Osteoblast (primary cell): ENCODE measurements at places on chromosomes 7 and 10.

GRCh38 chr10:22003177-22003963 lies at the start of gene DNAJC1:
Gene DNAJC1 (minus strand): TSS chr10:22003730. CDS start chr10:22003434, 296 bp downstream.
- H3K27ac ChIP-seq, result peak within 1 kb of the TSS; percentile 78
- peaks cover 11% of the 10 kb centered on the region for H3K4me1 ChIP-seq
- peak; percentile 95 for DNase-seq
- H3K4me3 ChIP-seq, result peak within 1 kb of the TSS; percentile 94
- H3K27me3 ChIP-seq, result no peaks in the 10 kb centered on the region

- H3K36me3 ChIP-seq, result peaks cover 4% of the 10 kb centered on the region
- peak within 1 kb of the TSS; percentile 82 for H3K4me3 ChIP-seq
- H3K27me3 ChIP-seq, result no peaks in the 10 kb centered on the region
- H3K4me1 ChIP-seq, result peaks cover 43% of the 10 kb centered on the region
- H3K27ac ChIP-seq, result peak within 1 kb of the TSS; percentile 79
Measured at GRCh38 chr7:33905389-33906032, at the start of gene BMPER. Gene BMPER (plus strand): TSS chr7:33905539. CDS start chr7:33905614, 75 bp downstream.

DNA sequence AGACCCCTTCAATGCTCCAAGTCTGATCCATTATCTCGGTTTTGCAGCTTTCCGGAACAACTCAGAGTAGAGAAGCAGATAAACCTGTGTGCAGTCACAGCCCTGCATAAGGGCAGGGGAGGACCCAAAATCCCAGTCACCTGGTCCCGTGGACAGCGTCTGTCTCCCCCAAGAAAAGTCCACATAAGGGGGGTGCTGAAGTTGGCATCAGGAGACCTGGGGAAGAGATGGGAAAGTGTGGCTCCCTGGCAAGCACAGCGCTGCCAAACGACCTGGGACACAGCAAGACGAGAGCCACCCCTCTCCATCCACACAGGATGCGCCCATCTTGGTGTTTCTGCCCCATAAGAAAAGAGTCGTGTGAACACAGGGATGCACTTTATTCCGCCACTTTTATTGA lies 27.9 kb downstream of the ASB13 start:
- DNase-seq, result no peak
- peaks cover 3% of the 10 kb centered on the region for H3K36me3 ChIP-seq
- no peak overlapping the region for H3K4me3 ChIP-seq
- no peaks in the 10 kb centered on the region for H3K4me1 ChIP-seq

- no peaks in the 10 kb centered on the region for H3K27me3 ChIP-seq
- no peak overlapping the region for H3K27ac ChIP-seq
- no peaks in the 10 kb centered on the region for H3K4me1 ChIP-seq
- H3K36me3 ChIP-seq, result no peaks in the 10 kb centered on the region
Measured at GRCh38 chr7:147033641-147034040, 917.0 kb downstream of the CNTNAP2 start.

DNA sequence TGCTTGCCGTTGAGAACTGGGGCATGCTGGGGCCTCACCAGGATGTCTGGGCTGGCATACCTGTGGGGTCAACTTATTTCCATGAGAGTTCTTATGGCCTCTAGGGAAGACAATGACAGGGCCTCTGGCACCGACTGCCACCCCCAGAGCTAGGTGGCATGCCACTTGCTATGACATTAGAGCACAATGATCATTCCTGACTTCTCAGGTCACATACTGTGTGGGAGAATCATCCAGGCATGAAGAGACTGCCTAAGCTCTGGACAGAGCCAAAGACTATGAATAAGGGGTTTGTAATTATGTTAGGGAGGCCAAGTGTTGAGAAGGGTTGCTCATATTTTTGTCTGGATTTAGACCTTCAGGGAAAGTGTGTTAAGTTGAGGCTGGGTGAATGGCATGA lies 97.5 kb downstream of the PTPN20 start:
- no peaks in the 10 kb centered on the region for H3K4me1 ChIP-seq
- H3K27ac ChIP-seq, result no peak overlapping the region
- H3K27me3 ChIP-seq, result peaks cover 11% of the 10 kb centered on the region

GRCh38 chr7:66557214-66558200 lies 71.2 kb upstream of the KCTD7 start:
- no peak overlapping the region for H3K27ac ChIP-seq
- no peaks in the 10 kb centered on the region for H3K27me3 ChIP-seq
- peaks cover 5% of the 10 kb centered on the region for H3K4me1 ChIP-seq
- peaks cover 40% of the 10 kb centered on the region for H3K36me3 ChIP-seq
- peak; percentile 99 for DNase-seq

DNA sequence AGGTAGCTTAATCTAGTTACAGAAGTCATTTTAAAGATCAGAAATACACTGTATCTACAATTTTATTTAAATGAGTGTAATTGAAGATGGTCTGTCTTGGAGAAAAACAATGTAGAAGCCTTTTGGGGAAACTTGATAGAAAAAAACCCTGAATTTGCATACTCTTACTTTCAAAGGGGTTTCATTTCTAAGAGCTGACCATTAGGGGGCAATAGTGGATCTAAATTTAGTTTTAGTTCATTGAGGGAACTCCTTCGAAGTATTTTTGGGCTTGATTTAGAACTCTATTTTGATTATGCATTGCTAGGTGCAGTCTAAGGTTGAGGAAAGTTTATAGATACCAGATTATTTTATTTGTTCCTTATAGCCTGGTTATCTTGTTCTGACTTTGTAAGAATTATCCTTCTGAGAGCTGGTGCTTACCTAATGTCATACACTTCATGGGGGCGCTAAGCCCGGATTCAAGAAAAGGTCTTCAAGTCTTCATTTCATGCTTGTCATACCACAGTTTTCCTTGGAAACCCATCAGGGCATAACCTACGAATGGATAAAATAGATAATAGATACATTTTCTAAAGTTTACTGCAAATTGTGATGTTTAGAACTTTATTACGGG lies 69.1 kb upstream of the MXI1 start:
- no peak overlapping the region for H3K4me3 ChIP-seq
- H3K4me1 ChIP-seq, result peaks cover 7% of the 10 kb centered on the region
- H3K36me3 ChIP-seq, result peaks cover 12% of the 10 kb centered on the region
- no peak for DNase-seq
- H3K27ac ChIP-seq, result no peak overlapping the region
- no peaks in the 10 kb centered on the region for H3K27me3 ChIP-seq

DNA sequence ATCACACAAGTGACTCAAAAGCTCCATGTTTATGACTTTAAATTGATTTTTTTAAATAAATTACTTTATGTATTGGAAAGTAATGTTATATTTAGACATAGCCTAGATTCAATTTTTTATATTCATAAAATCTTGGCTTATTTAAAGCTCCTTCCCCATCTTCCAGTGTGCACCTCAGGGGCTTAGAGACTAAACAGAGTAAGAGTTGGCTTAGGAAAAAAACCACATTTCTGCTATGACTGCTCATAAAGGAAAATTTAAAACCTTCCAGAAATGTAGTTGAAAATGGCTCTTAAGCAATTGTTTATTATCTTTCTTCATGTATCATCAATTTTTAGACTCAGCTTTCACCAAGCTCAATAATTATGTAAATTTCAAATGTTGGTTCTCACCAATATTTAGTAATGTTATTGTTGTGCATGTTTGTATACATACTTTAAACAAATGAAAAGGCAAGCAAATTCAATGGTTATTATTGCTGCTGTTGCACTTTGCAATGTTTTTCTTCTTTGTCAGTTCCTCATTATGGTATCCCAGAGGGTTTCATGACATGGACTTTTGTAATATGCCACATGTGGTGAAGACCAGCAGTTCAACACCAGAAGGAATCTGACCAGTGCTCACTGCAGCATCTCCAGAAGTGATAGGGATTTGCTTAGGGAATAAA lies 700.1 kb upstream of the ANKRD30A start:
- peaks cover 7% of the 10 kb centered on the region for H3K4me1 ChIP-seq
- no peak for DNase-seq
- H3K27me3 ChIP-seq, result no peaks in the 10 kb centered on the region
- no peak overlapping the region for H3K27ac ChIP-seq
- H3K4me3 ChIP-seq, result no peak overlapping the region
- no peaks in the 10 kb centered on the region for H3K36me3 ChIP-seq

DNA sequence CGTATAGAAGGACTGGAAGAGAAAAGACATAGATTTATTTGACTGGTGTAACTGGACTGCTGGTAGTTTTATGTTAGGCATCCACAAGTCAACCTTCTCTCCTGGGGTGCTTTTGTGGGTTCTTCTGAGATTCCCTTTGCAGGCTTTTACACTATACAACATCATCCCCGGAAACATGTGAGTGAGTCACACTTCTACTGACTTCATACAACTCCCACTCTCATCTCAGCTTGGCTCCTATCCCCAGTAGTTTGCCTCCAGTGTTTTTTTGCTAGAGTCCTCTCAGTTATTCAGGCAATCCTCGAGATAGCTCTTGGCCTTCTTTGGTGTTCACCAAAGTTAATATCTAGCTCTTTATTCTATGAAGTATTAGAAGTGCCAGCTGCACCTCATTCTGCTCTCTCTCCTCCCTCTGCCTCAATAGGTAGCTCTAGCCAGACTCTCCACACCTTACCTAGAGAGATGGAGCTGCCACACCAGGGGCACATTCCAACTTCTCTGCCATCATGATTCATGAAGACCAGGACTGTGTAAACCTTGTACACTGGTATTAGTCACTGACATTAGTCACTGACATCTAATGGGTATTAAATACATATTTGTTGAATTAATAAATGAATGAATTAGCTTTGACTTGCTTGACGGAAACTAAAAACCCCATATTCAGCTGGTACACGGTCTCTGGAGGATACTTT lies 281.9 kb downstream of the PPP1R3A start:
- no peak overlapping the region for H3K27ac ChIP-seq
- peak; percentile 66 for DNase-seq
- no peaks in the 10 kb centered on the region for H3K36me3 ChIP-seq
- no peak overlapping the region for H3K4me3 ChIP-seq

GRCh38 chr7:140059273-140060242 lies 3.2 kb downstream of the PARP12 start:
- H3K27ac ChIP-seq, result peak overlapping the region; percentile 52
- H3K4me1 ChIP-seq, result peaks cover 33% of the 10 kb centered on the region
- H3K4me3 ChIP-seq, result no peak overlapping the region
- DNase-seq, result peak; percentile 90
- H3K36me3 ChIP-seq, result no peaks in the 10 kb centered on the region

DNA sequence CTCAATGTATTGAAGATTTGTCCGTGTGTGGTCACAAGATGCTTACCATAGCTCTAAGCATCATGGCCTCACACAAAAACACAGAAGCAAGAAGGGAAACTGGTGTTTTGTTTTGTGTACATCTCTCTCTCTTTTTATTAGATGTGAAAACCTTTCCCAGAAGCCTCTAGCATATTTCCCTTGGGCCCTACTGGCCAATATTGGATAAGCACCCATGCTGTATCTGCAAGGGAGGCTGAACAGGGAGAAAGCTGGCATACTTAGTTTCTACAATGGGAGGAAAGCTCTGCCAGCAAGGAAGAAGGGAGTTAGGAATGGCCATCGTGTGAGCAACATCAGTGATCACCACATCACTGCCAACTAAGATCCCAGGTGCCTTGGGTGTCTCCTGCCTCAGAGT lies 9.6 kb upstream of the NAMPT start:
- no peak for DNase-seq
- no peaks in the 10 kb centered on the region for H3K36me3 ChIP-seq
- H3K4me1 ChIP-seq, result no peaks in the 10 kb centered on the region
- no peak overlapping the region for H3K4me3 ChIP-seq
- H3K27me3 ChIP-seq, result peaks cover 9% of the 10 kb centered on the region

DNA sequence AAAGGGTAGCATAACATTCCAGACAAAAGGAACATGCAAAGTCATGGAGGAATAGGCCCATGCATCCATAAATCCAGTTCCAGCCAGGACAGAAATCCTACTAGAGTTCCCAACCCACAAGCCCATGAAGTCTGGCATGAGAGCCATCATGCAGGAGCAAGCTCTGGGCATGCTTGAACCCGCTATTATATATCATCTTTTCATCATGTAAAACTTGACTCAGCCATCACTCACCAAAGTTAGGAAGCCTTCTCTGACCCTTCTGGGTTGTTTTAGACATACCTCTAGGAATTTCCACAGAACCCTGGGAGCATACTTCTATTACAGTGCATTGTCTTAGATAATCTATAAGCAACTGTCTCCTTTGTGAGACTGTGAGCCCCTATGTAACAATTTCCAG lies 293.0 kb upstream of the NPSR1 start:
- H3K4me1 ChIP-seq, result no peaks in the 10 kb centered on the region
- no peak for DNase-seq
- no peak overlapping the region for H3K4me3 ChIP-seq
- no peak overlapping the region for H3K27ac ChIP-seq

DNA sequence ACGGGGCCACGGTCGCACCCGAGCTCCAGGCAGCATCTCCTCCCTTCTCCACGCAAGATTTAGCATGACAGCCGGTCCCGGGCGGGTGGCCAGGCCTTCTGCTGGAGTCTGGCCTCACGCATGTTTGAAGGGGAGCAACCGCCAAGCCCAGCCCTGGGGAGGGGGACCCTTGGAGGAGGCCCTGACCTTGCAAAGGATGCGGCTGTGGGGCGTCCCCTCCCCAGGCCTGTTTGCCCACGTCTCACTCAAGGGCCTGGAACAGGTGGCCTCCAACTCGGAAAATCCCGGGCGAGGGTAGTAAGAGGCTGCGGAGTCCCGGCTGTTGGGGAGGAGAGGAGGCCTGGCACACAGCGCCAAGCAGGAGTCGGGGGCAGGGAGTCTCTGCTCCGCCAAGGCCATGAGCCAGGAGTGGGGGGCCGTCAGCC lies 50.6 kb upstream of the DPYSL4 start:
- no peak overlapping the region for H3K27ac ChIP-seq
- no peak overlapping the region for H3K4me3 ChIP-seq
- DNase-seq, result no peak
- H3K36me3 ChIP-seq, result no peaks in the 10 kb centered on the region

DNA sequence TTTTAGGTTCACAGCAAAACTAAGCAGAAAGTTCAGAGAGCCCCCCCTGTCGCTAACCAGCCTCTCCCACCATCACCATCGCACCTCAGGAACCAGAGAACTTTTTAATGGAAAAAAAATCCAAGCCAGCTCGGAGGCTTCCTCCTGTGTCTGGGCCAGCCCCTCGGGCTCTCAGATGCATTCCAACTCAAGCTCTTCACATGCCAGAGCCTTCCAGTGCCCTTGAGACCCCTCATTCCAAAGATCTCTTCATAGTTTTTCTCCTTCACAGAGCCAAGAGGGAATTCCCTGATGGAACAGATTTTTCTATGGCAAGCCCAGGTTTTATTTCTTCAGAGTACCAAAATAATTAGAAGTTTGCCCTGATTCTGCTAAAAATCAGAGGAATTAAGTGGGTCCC lies 153.4 kb upstream of the LANCL2 start:
- H3K36me3 ChIP-seq, result peaks cover 32% of the 10 kb centered on the region
- no peak for DNase-seq
- H3K27ac ChIP-seq, result no peak overlapping the region
- H3K27me3 ChIP-seq, result no peaks in the 10 kb centered on the region
- H3K4me1 ChIP-seq, result peaks cover 9% of the 10 kb centered on the region
